RPMI7951 (cell line): ENCODE measurements at places on chromosomes 1 and 21. TPM values are rescaled to one million over a fixed set of nuclear protein-coding genes. Genes with fewer than 3 reads are reported as not detected.

The FCAMR gene
- total RNA-seq, result not detected in 2 replicates

The NFASC gene
- 6.0 and 6.8 TPM in 2 replicates for total RNA-seq

The CD84 gene
- total RNA-seq, result not detected in 2 replicates

The CELA2B gene
- total RNA-seq, result not detected in 2 replicates

The RNF186 gene
- not detected in 2 replicates for total RNA-seq

- no peak for DNase-seq
These were observed 9.3 kb downstream of the NKAIN1 start for GRCh38 chr1:31230378-31230777.

DNA sequence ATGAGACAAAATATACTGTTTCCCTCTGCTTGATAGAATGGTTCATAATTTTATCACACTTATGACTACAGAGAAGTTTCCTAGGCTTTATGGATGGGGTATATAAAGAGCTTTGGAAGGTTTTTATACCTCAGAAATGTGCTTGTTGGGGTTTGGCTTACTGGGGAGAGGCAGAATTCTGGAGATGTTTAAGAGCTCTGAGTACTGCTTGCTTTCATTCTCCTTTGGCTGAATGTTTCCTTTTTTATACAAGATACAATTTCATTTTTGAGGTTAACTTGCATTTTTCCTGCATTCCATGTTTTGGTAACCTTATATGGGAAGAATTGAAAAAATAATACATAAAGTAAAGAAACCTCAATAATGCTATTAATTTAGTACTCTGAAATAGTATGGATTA, 157.7 kb upstream of the COL11A1 start:
- DNase-seq, result peak; percentile 1

DNA sequence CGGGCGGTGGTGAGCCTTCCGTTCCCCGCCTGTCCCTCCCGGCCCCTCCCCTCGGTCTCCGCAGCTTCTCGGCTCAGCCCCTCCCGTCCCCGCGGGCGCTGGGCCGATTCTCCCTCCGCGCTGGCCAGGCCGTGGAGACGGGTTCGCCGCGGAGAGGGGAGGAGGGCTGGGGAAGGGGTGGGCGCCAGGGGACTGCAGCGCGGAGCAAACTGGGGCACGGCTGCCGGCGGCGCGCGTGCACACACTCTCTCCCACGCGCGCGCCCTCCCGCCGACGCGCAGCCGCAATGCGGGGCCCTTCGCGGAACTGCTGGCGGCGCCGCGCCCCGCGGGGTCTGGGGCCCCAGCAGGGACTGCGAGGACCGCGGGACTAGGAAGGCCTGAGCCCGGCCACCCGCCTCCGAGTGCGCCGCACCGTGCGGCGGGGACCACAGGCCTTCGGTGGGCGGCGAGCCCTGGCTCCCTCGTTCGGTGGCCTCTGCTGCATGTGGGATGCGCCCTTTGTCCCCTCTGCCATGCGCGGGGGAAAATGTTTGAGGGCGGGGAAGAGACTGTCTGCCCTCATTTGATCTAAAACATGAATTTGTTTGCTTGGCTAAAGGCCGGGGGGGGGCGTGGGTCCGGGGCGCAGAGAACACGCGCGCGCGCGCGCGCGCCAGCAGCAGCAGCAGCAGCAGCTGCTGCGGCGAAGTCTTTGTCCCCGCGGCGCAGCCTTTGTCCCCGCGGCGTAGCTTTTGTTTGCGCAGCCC, 90.7 kb upstream of the VAMP3 start:
- DNase-seq, result peak; percentile 21

- DNase-seq, result no peak
These were observed 49.0 kb upstream of the KCNJ6 start for GRCh38 chr21:37965088-37965805.

- DNase-seq, result peak; percentile 43
These were observed 18.5 kb downstream of the SH3BP5L start for GRCh38 chr1:248807067-248807737.

- no peak for DNase-seq
These were observed 17.4 kb upstream of the KCNAB2 start for GRCh38 chr1:6028042-6028850.

DNA sequence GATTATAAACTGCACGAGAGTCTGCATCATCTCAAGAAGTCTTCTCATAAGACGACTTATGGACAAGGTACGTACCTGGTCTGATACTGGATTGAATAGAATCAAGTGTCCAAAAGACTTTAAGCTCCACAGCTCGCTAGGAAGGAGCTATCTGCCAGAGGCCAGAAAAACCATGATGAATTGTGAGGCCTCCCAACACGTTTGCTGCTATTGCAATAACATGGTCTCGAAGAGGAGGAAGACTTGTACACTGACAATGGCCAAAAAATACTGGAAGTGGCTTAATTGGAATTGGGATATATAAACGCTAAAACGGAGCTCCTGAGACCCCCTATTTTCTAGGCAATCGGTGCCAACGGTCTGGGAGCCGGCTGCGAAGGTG, 534 bp downstream of the DNAJC28 start:
- peak; percentile 5 for DNase-seq

DNA sequence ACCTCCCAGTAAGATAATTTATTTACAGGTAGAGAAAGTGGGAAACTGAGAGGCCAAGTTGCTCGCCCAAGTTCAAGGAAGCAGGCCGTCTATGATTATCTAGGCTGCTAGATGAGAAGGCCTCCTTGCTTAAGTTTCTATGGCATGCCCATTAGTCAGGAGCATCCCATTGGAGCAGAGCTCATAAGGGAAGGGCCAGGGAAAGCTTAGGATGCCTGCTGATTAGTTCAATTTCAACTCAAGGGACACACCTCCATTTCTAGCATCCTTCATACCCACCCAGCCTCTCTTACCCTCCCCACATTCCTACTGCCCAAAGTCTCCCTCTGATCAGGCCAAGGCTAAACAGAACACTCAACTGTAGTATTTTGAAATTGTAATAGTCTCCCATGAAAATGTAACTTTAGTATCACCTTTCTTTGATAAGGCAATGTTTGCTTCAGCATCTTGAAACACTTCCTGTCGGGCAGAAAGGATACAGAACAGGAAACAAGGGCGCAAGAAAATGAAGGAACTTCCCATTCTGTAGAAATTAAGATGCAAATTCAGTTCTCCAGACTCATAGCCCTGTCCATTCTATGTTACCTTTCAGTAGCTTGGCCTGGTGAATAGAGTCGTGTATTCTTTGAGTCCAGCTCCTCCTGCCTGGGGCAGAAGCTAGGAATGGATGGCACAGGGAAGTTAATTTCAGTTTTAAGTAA, 46.3 kb upstream of the TARBP1 start:
- no peak for DNase-seq

GRCh38 chr21:28875078-28875477, 117.6 kb downstream of the LTN1 start:
- no peak for DNase-seq

GRCh38 chr1:215082532-215083382, at the start of gene KCNK2:
TSS of gene KCNK2 (plus strand) at chr1:215082737. CDS start at chr1:215083386, 649 bp downstream.
- DNase-seq, result peak; percentile 6

- DNase-seq, result peak; percentile 86
These were observed 27.5 kb upstream of the SLC44A3 start for GRCh38 chr1:94792473-94793295.

DNA sequence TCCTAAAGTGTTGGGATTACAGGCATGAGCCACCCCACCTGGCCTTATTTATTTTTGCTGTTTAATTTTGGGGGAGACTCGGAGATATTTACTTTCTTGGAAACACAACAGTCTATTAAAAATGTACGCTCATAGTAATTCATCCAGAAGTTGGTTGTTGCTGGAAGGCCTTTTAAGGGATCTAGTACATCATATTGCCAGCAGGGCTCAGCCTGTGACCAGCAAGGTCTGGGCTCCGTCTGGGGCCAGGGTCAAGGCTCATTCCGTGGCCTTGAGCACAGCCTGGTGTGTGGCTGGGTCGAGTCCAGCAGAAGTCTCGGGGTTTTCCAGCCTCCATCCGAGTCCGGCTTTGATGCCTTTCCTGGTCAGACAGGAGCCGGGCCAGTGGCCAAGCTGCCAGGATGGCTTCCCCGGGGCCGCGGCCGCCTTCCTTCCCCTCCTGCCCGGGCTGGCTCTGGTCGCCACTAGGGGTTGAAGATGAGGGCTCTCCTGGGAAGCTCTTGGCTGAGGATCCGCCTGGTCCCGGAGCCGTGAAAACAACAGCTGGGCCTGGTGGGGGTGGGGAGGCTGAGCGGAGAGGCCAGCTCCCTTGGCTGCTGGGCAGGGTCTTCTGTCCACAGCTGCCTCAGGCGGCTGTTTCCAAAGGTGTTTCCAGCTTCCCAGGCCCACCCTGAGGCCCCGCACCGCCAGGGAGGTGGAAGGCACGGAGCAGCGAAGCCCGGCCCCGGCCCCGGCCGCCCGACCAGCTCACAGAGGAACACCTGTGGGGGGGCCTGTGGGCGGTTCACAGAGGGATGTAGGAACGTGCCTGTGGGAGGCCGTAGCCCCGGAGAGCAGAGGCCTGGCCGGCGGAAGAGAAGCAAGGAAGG, 5.1 kb upstream of the VWA1 start:
- DNase-seq, result peak; percentile 62

GRCh38 chr1:19936061-19936750, 12.8 kb upstream of the PLA2G2E start:
- no peak for DNase-seq

GRCh38 chr1:235074523-235075047, 54.1 kb downstream of the TOMM20 start:
- DNase-seq, result peak; percentile 88

DNA sequence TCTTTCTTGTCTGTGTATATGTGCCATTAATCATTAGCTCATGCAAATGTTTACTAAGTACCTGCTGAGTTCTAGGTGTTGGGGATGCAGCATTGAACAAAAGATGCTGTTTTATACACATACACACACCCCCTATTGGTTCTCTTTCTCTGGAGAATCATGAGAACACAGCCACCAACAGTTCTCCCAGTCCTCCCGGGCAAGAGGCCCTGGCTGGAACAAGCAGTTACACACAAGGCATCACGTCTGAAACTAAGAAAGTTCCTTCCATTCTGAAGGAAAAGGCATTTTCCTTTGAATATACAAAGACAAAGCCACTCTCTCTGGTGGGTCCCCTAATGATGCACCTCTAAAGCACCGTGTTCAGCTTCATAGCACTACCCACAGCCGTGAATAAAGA, 10.8 kb downstream of the CASP9 start:
- DNase-seq, result no peak

DNA sequence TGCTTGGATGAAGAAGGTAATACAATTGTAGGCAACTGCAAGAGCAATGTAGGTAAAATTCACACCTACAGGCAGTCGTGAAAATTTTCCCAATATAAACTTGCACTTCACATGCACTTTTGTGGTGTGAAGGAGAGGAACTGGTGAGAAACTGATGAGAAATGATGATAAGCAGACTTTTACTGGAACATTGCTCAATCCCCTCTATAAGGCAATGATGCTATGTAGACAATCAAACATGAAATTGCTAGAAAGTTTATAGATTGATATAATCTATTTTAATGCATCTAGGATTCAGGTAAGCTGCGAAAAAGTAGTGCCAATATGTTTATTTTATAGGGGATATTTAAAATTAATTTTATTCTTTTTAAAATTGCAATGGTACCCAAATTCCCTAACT, 802.2 kb downstream of the KCNT2 start:
- no peak for DNase-seq
